Left renal pelvis (tissue), 4 donors: ENCODE measurements at places on chromosomes 2 and 18. TPM values are rescaled to one million over a fixed set of nuclear protein-coding genes. Genes with fewer than 3 reads are reported as not detected.

Gene DSG2
- 12.3 TPM for polyA plus RNA-seq

Gene ABCG8
- polyA plus RNA-seq = 0.25 TPM

Gene TFCP2L1
- 1.0 TPM for polyA plus RNA-seq

Gene CHRND
- polyA plus RNA-seq = 0.85 TPM

Gene ZNF385B
- 12.3 TPM for polyA plus RNA-seq

Gene APCDD1
- polyA plus RNA-seq = 104 TPM

Gene ANKRD44
- polyA plus RNA-seq = 12.3 TPM

Gene RGPD4
- polyA plus RNA-seq = 0.06 TPM

Gene LRRC30
- polyA plus RNA-seq = not detected

Gene IMMT
- polyA plus RNA-seq = 111 TPM

Gene GALNT14
- polyA plus RNA-seq = 4.9 TPM

Gene BMP10
- polyA plus RNA-seq = not detected

Gene E2F6
- polyA plus RNA-seq = 23.1 TPM

Gene ASTL
- polyA plus RNA-seq = 0.15 TPM

Gene CCDC102B
- polyA plus RNA-seq = 4.1 TPM

Gene SERPINB13
- not detected for polyA plus RNA-seq

Gene RNF152
- 12.4 TPM for polyA plus RNA-seq

Gene SERPINB2
- polyA plus RNA-seq = 0.23 TPM

Gene AMER3
- 0.05 TPM for polyA plus RNA-seq

Gene FEV
- not detected for polyA plus RNA-seq

Gene MYCN
- polyA plus RNA-seq = 31.3 TPM

Gene CFAP65
- 0.27 TPM for polyA plus RNA-seq

Gene HOXD13
- polyA plus RNA-seq = 0.22 TPM

Gene KLHL29
- 11.1 TPM for polyA plus RNA-seq

Gene TUBA4B
- polyA plus RNA-seq = 0.61 TPM

Gene LMAN2L
- 35.9 TPM for polyA plus RNA-seq

Gene CYP26B1
- 16.6 TPM for polyA plus RNA-seq

Gene G6PC2
- not detected for polyA plus RNA-seq

Gene RESP18
- polyA plus RNA-seq = not detected

Gene IGFBP2
- 199 TPM for polyA plus RNA-seq

Gene IL36B
- polyA plus RNA-seq = not detected

Gene BOLL
- polyA plus RNA-seq = not detected

Gene VRK2
- polyA plus RNA-seq = 18.5 TPM

Gene SLC9A4
- polyA plus RNA-seq = 10.2 TPM

Gene DOK6
- polyA plus RNA-seq = 19.2 TPM

Gene KCNE4
- polyA plus RNA-seq = 34.0 TPM

Gene LBH
- polyA plus RNA-seq = 117 TPM

Gene CKAP2L
- 18.8 TPM for polyA plus RNA-seq

Gene COL4A3
- polyA plus RNA-seq = 52.5 TPM

Gene RTKN
- polyA plus RNA-seq = 36.1 TPM

Gene HOXD3
- 23.3 TPM for polyA plus RNA-seq

Gene CPS1
- 8.4 TPM for polyA plus RNA-seq

Gene C1QL2
- not detected for polyA plus RNA-seq

Gene ZSWIM2
- not detected for polyA plus RNA-seq

Gene PLA2R1
- 76.7 TPM for polyA plus RNA-seq

Gene ZNF892
- 5.3 TPM for polyA plus RNA-seq

Gene GKN2
- not detected for polyA plus RNA-seq

Gene TXNL1
- polyA plus RNA-seq = 94.3 TPM

Gene FAM237A
- not detected for polyA plus RNA-seq

Gene ATP8B1
- 5.8 TPM for polyA plus RNA-seq

Gene KIAA2012
- 0.17 TPM for polyA plus RNA-seq
